ENCODE measurements at places on chromosomes 5 and 9.

DNA sequence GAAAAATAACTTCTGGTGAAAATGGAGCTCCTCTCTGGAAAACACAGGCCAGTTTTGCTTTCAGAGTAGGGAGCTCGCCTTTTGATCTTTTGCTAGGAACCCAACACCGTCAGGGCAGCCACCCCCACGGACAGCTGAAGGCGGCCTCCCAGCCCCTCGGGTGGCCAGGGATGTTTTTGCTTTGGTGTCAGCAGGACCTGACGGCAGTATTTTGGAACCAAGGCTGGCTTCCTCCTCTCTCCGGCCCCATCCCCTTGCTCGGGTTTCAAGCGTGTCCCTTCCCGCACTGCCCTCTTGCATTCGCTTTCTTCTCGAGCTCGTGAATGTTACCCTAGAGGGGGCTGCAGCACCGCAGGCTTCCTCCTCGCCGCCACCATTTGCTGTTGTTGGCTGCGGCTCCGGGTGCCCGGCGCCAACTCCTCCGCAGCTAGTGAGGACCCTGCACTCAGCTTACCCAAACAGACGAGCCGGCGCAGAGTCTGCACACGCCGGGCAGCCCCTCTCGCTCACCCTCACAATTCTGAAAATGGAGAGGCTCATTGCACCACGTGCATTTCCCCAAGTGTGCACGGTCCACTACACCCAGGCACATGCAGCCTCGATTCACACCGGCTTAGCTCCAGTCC lies 35.5 kb upstream of the ADAMTSL1 start:
- no peak for DNase-seq

DNA sequence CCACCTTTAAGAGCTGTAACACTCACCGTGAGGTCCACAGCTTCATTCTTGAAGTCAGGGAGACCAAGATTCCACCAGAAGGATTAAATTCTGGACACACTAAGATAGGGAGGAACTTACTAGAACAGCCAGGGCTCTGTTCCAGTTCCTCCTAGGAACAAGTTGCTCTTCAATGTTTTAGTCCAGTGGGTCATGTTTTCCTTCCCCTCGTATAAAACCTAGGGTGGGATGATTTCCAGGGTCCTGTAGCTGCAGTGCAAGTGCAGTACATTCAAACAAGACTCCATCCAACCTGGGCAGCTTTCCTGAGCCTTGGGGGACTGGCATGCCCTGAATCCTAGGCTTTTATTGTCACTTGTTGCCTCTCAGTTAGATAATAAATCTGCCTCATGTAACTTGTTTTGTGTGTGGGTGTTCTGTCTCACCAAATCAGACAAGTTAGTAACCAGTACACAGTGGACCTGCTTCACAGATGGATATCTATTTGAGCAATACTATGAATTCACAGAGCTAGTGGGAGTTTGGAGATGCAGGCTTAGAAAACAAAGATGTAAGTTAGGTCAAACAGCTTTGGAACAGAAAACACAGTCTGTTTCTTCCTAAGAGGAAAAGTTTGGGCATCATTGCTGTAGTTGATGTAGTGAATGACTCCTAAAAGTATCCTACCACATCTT lies 405.6 kb downstream of the GABRG2 start:
- DNase-seq, result no peak

GRCh38 chr9:2601785-2602378 lies 19.7 kb upstream of the VLDLR start:
- DNase-seq, result no peak

- DNase-seq, result no peak
Measured at GRCh38 chr9:72812559-72813111, 140.2 kb downstream of the ALDH1A1 start.

GRCh38 chr5:138649775-138650174 lies 74.6 kb upstream of the HSPA9 start:
- no peak for DNase-seq

DNA sequence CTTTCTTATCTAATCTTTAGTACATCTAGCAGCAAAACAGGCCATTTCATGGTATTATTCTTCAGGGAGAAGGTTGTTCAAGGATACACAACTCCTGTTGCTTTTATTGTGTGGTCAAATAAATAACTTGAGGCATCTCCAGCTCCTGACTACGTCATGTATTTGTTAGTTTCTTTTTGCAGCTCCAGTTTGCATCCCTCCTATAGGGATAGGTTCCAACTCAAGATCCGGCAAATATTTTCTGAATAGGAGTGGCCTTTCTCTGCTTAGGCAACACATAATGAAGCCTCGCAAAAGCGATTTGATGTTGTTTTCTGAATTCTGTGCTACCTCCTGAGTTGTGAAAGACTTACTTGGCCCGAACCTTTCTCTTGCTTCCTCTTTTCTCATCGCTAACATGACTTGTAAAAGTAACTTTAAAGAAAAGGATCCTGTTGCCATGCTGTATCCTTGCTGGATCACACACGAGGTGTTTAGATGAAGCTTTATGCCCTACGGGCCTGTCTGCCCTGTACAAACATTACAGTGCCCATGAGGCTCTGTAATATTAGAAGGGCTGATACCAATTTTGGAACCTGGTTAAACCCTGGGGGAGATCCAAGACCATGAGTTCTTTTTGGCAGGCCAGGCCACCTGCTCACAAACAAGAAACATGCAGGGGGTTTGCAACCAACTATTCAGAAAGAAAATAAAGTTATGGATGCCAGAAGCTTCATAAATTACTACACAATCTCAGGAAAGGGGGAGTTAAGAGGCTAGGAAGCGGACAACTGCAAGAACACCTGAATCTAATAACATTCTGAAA lies 149.8 kb upstream of the FGF10 start:
- no peak for DNase-seq

- no peak for DNase-seq
Measured at GRCh38 chr9:7223981-7224380, 466.2 kb downstream of the KDM4C start.

DNA sequence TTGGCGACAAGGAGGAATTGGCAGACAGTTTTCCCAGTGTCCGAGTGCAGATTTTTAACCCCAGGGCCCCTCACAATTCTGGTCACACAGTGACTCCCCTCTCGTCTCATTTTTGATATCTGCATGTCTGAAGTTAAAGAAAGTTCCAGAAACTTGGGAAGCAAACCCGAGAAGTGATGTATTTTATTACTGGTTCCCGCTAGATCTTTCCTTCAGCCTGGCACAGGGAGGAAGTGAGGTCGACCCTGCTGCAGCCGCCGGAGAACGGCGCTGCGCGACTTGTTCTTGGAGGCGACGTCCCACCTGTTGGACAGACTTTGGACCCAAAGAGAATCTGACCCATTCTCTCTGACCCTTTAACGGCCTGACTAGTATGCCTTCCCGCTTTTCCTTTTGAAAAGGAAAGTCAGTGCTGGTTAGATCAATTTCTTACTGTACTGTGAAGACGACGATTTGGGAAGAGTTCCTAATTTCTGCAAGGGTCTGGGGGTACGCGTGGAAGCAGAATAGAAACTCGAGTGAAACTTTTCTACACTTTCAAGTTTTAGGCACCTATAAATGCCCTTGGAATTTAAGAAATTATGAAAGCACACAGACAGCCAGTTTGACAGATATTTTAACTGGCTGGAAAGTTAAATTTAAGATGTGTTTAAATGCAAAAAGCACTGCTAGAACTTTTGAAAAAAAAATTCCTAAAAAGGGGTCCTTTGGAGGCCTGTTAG lies 744 bp downstream of the OTULIN start:
- DNase-seq, result no peak

GRCh38 chr9:90331826-90332575 lies 310.6 kb downstream of the DIRAS2 start:
- no peak for DNase-seq

DNA sequence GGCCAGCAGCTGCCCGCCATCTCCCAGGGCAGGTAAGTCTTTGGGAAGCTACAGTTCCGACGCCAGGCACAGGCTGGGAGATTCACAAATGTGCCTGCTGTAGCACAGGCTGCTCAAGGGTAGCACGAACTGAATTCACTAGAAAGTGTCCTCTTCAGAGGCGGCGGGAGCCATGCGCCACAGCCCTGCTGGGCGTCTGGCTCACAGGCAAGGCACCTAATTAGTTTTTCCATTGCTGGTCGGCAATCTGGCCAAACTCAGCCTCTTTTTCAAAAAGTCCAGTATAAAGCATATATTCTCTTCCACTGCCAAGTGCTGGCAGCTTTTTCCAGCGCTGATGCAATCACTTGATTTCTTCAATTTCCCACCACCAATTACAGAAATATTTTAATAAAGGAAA lies 128.9 kb upstream of the RAPGEF1 start:
- no peak for DNase-seq

DNA sequence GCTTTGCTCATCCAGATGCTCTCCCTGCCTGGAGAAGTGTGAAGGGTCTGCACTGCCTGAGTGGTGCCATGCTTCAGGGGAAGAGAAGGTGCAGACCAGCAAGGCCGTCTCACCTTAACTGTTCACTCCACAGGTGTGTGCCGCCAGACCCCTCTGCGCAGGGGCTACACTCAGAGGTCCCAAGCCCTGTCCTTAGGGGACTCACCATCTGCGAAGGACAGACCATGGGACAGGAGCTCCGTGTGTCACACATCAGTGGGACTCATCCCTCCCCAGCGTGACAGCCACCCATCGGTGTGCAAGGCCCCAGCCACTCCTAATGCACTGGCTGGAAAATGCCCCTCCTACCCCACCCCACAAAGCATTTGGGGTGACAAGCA lies 142.9 kb downstream of the OLFM1 start:
- DNase-seq, result no peak

DNA sequence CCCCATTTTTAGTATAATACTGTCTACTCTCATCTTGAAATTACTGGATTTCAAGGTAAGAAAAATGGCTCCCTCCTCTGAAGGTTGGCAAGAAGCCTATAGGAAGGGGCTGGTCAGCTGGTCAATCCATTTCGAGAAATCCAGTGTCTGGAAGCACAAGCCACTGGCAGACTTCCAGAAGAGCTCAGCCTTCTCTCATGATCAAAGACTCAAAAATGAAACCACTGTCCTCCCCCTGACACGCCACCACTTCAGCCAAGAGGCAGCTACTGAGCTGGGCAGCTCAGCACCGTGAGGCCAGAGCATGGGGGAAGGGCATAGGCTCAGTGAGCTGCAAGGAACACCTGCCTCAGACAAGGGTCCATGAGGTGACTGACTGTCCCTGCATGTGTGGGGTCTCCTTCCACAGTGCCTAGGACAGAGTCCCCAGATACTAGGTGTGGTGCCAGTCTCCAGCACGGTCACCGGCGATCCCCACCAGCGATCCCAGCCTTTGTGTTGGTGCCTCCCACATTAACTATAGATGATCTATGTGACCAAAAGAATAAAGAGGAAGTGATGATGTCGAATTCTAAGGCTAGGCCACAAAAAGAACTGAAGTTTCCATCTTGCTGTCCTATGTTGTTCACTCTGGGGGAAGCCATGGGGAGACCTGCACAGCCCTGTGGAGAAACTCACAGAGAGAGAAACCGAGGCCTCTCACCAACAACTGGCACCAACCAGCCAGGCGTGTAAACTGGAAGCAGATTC lies 100.1 kb upstream of the LRRTM2 start:
- no peak for DNase-seq

DNA sequence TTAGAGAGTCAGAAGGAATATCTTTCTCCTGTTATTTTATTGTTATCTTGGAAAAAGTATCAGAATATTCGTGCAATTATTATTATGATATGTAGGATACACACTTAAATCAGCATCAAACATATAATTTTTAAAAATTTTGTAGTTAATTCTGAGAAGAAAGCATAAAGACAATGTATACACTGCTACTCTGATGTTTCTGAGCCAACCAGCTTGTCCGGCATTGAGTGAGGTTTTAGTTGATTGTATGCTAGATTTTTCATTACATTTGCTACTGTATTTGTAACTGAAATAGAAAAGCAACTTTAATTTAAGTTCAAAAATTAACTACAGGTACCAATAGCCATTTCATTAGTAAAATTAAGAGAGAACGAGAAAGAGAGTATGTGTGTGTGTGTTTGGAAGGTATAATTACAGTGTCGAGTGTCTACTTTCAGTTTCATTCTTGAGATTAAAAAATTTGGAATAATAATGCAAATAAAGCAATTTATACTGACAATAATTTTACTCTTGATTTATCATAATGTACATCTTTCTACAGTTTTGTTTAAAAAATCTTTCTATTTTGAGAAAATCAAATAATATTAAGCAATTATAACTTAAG lies 160.4 kb upstream of the CDH12 start:
- no peak for DNase-seq

DNA sequence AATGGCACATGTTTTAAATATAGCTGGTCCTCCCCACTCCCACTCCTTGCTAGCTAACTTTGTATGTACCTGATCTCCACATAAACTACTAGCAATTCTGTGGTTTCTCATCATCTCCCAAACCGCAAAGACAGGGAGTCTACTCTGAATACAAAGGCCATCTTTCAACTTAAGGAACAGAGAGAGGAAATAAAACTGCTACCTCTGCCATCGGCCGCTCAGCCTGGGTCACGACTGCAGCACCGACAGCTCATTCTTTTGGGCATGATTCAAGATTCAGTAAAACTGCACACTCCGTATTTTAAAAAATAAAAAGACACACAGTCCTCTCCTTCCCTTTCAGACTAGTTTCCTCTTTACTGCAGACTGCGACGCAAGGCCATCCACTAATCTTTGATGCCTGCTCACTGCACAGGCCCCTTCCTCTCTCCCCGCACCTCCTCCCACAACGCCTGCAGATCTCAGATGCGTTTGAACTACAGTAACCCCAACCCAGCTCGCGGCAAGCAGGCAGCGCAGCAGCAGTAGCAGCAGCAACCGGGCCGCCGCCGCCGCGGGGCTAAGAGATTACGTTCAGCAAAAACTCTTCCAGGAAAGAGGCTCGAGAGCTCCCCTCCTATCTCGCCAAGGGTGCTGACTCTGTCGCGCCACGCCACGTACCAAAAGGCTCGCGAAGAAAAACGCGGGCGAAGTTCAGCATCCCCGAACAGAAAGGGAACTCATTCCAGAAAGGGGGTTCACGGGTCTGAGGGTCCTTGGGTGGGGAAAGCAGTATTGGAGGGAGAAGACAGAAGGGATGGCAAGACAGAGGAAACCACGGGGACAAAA lies 1.5 kb downstream of the RNF145 start:
- peak; percentile 77 for DNase-seq

GRCh38 chr5:168976311-168976970 lies 324.5 kb downstream of the SLIT3 start:
- DNase-seq, result no peak

DNA sequence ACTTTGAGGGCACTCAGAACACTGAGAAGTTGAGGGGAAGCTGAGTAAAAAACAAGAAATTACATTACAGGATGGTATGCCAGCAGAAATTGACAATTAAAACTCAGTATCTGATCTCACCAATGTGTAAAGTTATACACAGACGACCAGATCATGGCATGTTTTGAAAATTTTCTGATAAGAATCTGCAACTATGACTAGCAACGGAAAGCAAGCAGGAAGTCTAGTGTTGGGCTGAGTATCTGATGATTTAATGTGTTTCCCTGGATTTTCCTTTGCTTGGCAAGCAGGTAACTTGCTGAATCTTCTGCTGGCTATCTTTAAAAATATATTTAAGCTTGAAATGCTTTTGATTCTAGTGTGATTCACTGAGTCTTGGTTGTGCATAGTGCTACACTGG lies 5.2 kb upstream of the GCNT4 start:
- DNase-seq, result no peak

- no peak for DNase-seq
Measured at GRCh38 chr9:11871852-11872251, 821.3 kb upstream of the TYRP1 start.

GRCh38 chr5:53130266-53130665 lies 20.7 kb upstream of the MOCS2 start:
- no peak for DNase-seq
